ENCODE measurements at places on chromosomes 7 and 10.

DNA sequence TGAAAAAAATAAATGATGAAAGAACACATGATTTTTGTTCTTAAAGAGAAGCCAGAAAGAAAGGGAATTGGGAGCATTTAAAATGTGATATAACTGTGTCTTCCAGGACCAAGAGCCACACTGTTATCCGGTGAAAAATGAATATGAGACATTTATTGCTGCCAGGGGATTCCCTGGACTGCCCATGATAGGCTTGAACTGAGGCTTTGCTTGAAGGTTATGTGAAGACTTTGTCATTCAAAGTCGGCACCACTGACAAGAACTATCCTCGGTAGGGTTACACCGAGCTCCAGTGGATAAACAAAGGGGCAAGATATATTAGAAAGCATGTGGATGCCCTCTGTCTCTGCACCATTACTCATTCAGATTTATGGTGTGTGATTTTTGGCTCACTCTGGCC is 125.4 kb upstream of the MINDY3 start:
- no peak for DNase-seq

DNA sequence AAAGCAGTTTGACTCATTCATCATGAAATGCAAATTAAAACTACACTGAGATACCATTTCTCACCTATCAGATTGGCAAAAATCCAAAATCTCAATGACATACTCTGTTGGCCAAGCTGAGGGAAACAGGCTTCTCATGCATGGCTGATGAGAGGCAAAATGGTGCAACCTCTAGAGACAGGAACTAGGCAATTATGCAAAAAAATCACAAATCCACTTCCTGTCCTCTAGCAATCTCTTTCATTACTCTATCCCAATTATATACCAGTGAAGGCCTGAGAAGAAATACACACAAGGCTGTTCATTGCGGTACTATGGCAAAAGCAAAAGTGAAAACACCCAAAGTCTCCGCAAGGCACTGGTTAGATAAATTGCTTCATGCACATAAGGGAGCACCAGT is 25.9 kb upstream of the PTPRN2 start:
- DNase-seq = no peak

GRCh38 chr10:64075604-64076003 is 554.4 kb downstream of the REEP3 start:
- DNase-seq = no peak

GRCh38 chr10:132411561-132412253 is 14.7 kb downstream of the PWWP2B start:
- no peak for DNase-seq

DNA sequence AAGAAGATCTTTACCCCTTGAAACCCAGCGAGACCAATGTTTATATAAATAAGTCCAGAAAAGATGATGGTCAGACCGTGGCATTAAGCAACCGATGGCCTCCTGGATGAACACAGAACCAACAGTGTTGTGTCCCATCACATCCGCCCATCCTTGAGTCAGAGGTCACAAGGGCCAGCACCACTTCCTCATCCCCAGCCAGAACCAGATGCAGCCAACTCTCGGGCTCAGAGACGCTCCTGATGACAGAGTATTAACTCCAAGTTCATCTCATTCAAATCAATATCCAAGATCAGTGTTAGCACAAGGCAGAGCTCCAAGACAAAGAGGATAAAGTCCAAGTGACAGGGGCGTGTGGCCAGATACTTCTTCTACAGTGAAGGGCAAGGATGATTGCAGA is 63.5 kb downstream of the FAM53B start:
- no peak for DNase-seq
